ENCODE measurements at places on chromosomes 4 and X. TPM values are rescaled to one million over a fixed set of nuclear protein-coding genes. Genes with fewer than 3 reads are reported as not detected.

The L1CAM gene
- total RNA-seq, result 57.3 TPM

The LINC00632 gene
- 131 TPM for total RNA-seq

The EGFL6 gene
- 75.3 TPM for total RNA-seq

The MSANTD1 gene
- total RNA-seq, result 1.3 TPM

The SLC26A1 gene
- total RNA-seq, result 0.49 TPM

The FGFR3 gene
- total RNA-seq, result 30.0 TPM

The RASGEF1B gene
- 140 TPM for total RNA-seq

The P2RY4 gene
- total RNA-seq, result 0.82 TPM

The H2BW2 gene
- not detected for total RNA-seq

The DCHS2 gene
- total RNA-seq, result 16.0 TPM

The IL2RG gene
- total RNA-seq, result 1.3 TPM

All from camera-type eye (tissue), 1 donor.